ENCODE measurements at places on chromosomes 5 and 9.

DNA sequence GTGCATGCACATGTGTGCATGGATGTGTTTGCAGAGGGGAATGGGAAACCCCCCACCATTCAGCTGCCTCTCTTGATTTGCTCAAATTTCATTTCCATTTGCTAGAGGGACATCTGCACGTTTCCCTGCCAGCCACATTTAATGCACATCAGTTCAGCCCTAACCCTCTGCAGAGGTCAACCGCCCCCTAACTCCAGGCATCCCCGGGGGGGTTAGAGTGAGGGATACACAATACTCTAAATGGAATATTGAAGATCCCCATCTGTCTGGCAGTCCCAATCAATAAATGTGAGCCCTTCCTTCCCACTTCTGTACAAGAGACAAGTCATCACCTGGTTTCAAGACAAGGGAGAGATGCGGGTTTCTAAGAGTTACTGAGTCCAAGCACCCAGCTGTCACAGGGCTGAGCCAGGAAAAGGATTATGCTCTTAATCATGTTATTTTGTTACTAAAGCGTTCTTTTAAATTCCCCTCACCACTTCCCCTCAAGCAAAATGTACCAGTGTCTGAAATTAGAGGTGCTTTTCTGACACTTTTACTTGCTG lies 134.1 kb downstream of the SEMA6A start:
- DNase-seq, result no peak

- DNase-seq, result no peak
Observed at GRCh38 chr9:81460693-81461092, 228.7 kb downstream of the TLE1 start.

DNA sequence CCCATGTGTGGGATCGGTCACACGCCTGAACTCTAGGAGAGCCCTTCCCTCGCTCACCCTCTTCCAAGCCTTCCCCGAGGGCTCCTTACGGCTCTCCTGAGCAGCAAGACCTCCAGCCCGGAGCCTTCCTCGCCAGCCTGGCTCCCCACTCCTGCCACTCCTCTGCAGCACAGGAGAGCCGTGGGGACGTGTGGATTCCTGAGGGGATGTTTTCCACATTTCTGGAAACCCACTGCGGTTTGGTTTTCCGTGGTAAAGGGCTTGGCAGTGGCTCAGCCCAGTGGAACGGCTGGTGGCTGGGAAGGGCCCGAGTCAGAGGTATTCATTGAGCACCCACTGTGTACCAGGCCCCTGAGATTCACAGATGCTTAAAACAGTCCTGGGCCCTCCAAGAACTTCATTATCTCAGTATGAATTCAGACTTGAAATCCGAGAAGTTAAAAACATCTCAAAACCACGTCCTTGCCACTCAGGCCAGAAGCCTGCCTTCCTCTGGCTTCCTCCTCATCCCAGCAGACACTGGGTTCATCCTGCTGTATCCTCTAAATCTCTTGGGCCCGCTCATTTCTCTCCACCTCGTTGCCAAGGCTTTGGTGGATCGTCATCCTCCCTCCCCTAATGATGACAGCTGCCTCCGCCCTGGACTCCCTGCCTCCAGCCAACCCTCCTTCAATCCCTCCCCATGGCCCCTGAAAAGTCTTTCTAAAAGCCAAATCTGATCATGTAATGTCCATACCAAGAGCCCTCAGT lies 109.6 kb downstream of the FGF18 start:
- no peak for DNase-seq

GRCh38 chr9:118651511-118651910 lies 717.7 kb downstream of the BRINP1 start:
- DNase-seq, result no peak

- DNase-seq, result no peak
Observed at GRCh38 chr9:136997830-136998234, 1.5 kb upstream of the CLIC3 start.

GRCh38 chr9:124355039-124355940 lies 60.0 kb downstream of the PSMB7 start:
- no peak for DNase-seq

DNA sequence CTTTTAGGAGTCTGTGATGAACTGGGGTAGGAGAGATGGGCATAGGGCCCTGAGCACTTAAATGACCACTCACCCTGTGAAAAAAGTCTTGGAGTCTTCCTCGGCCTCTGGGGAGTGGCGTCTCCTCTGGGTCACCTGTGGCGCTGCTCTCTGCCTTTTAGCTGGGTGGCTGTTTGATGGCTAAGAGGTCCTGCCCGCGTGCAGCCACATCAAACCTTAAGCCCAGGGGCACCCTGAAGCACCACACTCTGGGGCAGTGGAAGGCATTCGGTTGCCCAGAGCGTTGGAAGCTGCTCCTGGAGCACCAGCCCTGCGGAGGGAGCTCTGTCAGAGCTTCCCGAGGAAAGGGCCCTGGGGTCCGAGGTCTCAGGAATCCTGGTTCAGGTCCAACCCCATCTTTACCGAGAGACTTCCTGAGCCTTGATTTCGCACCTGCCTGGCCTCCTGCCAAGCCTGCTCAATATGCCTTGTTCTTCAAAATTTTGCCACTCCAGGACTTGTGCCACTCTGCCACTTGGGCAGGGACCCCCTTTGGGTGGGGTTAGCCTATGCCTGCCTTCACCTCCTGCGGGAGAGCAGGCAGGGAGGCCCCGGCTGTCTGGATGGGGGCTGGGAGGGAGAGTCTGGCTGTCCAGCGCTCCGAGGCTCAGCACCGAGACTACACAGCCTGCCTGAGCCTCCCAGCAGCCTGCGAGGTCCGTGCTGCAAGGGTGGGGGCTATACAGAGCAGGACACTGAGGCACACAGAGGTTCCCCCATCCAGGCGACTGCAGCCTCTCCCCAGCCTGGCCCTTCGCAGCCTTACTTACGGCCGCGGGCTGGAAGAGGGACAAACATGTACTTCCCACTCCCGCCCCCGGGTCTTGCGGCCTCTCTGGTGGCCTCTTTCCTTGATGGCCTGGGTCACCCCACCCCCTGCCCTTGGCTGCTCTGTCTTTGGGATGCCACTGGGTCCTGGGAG lies 63.4 kb upstream of the RNU6ATAC start:
- DNase-seq, result no peak

DNA sequence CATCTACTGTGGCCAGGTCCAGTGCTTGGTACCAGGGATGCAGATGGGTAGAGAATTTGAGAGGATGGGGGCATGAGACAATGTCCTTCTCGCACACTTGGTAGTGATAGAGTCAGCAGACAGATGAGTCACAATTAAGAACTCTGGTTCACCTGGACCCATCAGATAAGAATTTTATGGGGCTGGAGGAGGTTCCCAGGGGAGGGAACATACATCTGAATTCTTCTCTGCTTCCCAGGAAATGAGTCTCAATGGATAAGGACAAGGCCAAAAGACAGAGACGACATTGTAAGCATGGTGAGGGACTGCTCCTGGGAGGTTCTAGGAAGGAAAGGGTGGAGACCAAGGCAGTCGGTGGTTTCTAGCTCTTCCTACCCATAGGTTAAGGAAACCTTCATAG lies 5.3 kb downstream of the SLC4A9 start:
- no peak for DNase-seq

GRCh38 chr5:109743770-109744212 lies 54.1 kb downstream of the MAN2A1 start:
- peak; percentile 86 for DNase-seq

Measured in fibroblast of skin of left biceps (primary cell).